ENCODE measurements at places on chromosomes 4 and X.

GRCh38 chr4:92104506-92104905, 199.3 kb upstream of the GRID2 start:
- DNase-seq: no peak

GRCh38 chr4:74583089-74583700, 138.3 kb downstream of the AREG start:
- no peak for DNase-seq

DNA sequence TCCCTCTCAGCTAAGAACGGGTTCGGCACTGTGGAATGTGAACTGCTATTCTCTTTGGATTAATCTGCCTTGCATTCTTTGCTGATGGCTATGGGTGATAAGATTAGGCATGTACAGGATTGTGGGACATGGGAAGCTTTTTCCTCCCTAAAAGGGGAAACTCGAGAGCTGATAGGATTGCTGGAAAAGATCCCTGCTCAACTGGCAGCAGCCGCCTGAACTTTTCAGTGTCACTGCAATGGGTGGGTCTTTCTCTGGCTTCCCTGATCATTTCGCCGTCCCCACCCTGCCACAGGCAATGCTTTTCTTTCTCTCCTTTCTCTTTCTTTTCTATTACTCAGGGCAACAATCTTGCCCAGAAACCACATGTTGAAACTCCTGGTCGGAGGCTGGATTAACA, 20.5 kb downstream of the PAGE2 start:
- no peak for DNase-seq

GRCh38 chr4:1578251-1578773, 105.8 kb downstream of the FAM53A start:
- DNase-seq: no peak

GRCh38 chr4:179028321-179028720, 1586.1 kb upstream of the AGA start:
- no peak for DNase-seq

GRCh38 chr4:67581208-67581857, 22.8 kb downstream of the STAP1 start:
- no peak for DNase-seq

DNA sequence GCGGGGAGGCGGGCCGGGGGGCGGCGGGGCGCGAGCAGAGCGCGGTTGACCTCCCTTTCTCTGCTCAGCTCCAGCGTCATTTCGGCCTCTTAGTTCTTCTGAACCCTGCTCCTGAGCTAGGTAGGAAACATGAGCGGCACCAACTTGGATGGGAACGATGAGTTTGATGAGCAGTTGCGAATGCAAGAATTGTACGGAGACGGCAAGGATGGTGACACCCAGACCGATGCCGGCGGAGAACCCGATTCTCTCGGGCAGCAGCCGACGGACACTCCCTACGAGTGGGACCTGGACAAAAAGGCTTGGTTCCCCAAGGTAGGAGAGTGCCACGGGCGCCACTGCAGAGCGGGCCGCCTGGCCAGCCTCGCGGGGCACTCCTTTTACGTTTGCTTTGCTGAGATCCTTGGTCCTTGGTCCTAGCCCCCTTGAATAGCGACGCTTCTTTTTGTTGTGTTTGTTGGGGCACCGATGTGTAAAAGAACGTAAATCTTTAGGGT, at the start of gene HTATSF1:
HTATSF1 (plus strand) TSS at position 37 of the 497 bp plus-strand sequence; CDS start at position 130, 93 bp downstream.
- no peak for DNase-seq

- no peak for DNase-seq
Measured at GRCh38 chrX:53004811-53005210, 43.8 kb upstream of the GPR173 start.

GRCh38 chr4:65193985-65194384, 476.3 kb downstream of the EPHA5 start:
- DNase-seq: no peak
